Panc1 (cell line): ENCODE measurements at places on chromosomes 16 and 17.

DNA sequence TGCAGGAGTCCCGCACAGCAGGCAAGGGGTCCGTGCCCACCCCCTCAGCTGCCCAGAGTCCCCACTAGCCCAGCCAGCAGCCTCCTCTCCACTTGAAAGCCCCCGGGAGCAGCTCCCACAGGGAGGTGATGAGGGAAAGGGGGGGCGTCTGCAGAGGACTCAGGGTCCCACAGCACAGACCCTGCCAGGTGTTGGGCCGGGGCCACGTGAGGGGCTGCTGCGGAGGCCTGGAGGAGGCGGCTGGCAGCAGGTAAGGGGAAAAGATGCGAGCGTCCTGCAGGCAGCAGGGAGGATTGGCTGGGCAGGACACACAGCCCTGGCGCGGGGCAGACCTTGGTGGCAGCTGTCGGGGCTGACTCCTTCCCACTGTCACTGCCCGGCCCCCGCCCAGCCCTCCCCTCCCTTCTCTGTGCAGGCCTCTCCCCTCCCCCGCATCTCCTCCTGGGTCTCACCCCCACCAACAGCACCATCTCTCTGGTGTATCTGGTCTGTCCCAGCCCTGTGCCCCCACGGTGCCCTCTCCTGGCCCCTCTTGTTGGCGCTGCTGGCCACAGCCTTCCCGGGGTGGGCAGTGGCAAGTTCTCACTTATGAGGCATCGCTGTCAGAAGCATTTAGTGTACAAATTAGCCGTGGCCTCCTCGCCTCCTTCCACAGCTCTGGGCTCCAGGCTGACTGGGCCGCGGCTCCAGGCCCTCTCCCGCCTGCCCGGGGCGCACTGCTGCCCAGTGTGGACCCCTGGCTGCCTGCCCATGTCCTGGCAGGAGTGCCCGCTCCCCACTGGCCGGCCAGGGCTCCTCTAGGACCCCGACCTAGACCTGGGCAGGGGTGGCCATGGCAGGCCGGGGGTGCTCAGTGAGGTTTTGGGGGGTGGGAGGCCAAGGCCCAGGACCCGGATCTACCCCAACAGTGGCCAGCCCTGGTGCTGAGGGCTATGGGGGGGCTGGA is 4.4 kb upstream of the PRR35 start:
- DNase-seq, result no peak

DNA sequence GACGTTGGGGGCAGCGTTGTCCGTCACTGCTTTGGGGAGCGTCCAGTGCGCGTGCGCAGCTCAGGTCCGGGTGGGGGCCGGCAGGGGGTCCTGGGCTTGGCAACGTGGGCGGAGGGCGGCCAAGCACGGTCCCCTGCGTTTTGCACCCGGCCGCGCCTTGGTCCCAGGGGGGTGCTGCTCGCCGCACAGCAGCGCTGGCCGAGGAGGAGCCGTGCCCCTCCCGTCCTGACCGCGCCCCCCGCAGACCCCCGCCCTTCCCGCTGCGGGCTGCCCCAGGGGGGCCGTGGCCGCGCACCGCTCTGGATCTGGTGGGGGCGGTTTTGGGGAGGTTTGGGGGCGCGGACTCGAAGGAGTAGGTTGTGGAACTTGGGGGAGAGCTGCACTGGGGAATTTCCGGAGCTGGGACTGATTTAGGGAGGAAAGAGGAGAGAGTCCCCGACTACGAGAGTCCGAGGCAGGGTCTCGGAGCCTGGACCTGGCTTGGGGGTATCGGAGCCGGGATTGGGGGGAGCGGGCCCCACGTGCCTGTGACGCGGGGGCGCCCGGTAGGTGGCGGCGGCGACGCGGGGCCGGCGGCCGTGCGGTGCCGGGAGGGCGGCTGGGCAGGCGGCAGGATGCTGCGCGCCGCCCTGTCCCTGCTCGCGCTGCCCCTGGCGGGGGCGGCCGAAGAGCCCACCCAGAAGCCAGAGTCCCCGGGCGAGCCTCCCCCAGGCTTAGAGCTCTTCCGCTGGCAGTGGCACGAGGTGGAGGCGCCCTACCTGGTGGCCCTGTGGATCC is at the start of gene SLC9A5:
TSS of gene SLC9A5 (plus strand) at position 579 of the 777 bp plus-strand sequence. CDS start at position 615, 36 bp downstream.
- no peak for DNase-seq

DNA sequence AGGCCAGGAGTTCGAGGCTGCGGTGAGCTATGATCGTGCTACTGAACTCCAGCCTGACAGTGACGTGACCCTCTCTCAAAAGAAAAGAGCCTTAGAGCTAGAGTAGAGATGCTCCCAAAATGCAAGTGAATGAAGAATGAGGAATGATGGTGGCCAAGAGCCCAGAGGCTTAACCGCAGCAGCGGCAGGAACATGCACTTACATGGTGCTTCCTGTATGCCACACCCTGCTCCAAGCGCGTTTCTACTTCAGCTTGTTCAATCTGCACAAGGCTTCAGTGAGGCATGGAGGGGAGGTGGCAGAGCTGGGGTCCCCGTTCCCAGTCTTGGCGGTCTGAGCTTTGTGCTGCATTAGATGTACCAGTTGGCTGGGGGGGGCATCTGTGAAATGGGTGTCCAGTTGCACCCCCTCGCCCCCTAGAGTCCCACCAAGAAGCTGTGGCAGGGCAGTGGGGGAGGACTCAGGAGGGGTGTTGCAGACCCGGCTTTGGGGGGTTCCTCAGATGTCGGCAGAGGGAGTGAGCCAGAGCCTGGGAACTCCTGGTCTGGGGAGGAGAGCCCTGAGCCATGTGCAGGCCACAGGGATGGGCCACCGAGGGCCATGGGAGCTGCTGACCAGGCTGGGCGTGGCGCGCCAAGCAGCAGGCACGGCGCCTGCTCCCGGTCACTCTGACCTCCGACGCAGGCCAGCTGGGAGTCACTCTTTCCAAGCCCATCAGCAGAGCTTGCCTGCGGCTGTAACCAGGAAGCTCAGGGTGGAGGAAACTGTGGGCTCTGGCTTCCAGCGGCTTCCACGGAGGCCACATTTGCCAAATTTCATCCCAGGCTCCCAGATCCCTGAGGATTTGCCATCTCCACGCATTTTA is 260.1 kb downstream of the PARN start:
- DNase-seq, result no peak

DNA sequence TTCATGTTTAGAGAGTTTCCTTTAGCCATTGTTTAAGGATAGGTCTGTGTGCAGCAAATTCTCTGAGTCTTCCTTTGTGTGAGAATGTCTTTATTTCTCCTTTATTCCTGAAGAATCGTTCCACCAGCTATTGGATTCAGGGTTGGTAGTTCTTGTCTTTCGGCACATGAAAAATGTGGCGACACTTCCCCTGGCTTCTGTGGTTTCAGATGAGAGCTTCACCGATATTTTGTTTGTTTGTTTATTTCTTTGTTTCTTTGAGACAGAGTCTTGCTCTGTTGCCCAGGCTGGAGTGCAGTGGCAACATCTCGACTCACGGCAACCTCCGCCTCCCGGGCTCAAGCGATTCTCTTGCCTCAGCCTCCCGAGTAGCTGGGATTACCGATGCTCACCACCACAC is 18.6 kb downstream of the MPO start:
- no peak for DNase-seq
